ENCODE measurements at places on chromosomes 1 and 21.

- DNase-seq, result no peak
Observed at GRCh38 chr21:8993284-8993942, 1528.0 kb upstream of the TPTE start.

DNA sequence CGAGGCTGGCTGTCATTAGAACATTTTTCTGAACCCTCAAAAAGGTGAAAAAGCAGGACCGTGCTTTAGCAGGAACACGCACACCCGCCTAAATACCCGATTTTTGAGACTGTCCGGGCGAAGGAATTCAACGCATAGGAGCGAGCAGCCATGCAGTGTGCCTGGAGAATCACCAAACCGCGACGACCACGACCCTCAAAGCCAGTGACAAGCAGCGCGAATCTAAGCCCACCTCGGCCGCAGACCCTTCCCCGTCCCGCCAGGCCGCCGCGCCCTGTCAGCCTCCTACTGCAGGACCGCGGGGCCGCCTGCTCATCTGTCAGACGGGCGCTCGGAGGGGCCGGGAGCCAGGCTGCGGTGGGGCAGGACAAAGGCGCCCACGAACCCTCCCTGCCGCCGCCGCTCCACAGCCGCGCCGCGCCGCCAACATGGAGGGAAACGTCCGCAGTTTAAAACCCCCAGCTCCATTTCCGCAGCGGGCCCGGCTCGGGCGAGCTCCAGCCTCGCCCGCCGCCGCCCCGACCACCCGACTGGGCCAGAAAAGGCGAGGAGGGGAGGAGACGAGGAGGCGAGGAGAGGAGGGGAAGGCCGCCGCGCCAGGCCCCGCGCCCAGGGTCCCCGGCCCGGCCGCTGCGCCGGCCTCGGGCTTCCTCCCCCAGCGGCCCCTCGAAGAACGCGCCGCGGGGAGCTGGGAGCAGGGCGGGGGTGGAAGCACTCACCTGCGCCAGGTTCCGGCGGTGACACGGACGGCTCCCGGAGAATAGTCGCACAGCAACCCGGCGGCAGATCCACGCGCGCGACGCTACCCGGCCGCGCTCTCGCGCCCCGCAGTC is at the start of gene LBR:
TSS of gene LBR (minus strand) at position 804 of the 833 bp plus-strand sequence. CDS start 3,963 bp downstream, outside the sequence.
- no peak for DNase-seq

- DNase-seq, result no peak
Observed at GRCh38 chr1:78095593-78095992, 49.8 kb downstream of the GIPC2 start.

- no peak for DNase-seq
Observed at GRCh38 chr1:93384656-93385055, 38.9 kb downstream of the DR1 start.

GRCh38 chr1:69911301-69911801 is 294.0 kb downstream of the LRRC40 start:
- DNase-seq, result no peak

Measured in activated effector memory CD4-positive, alpha-beta T cell treated with anti-CD3 and anti-CD28 coated beads, Interleukin-2, amount 50 U/mL, for 16 hours (primary cell).